ENCODE measurements at places on chromosomes 6 and 20. TPM values are rescaled to one million over a fixed set of nuclear protein-coding genes. Genes with fewer than 3 reads are reported as not detected.

Gene GPX6
- total RNA-seq: not detected

Gene KATNA1
- total RNA-seq: 16.2 TPM

Gene TXLNB
- total RNA-seq: 0.18 TPM

GRCh38 chr20:14383335-14383734, 45.9 kb upstream of the FLRT3 start:
- no peak for DNase-seq

DNA sequence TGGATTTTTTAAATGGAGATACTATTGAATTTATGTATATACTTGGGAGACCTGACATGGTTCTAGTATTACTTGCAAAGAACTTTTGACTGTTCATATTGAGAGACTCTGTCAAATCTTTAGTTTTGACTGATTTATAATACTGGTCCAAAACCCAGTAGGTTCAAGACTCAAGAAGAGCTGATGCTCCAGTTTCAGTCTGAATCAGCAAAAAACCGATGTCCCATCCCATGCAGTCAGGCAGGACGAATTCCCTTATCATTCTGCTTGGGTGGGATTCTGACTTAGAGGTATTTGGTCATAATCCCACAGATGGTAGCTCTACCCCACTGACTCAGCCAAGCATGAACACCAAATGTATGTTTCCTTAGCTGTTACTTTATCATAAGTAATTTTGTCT, 29.5 kb downstream of the ZNF334 start:
- no peak for DNase-seq

DNA sequence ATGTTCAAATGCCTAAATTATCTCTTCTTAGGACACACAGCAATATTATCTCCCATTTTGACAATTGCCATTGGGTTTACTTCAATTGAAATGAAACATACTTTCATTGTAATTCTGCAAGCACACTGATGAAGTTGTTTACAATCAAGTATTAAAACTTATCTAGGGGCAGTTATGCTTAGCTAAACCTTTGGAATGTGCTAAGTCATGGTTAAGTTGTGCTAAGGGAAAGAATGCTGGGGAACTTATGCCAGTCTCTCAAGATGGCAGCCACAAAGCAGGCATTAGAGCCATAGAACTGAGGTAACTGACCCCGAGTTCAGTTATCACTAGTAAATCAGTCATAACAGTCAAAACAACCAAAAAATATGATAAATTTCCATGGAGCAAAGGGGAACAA, 59.1 kb upstream of the NT5E start:
- DNase-seq: no peak

GRCh38 chr20:37958856-37959520, 56.1 kb downstream of the VSTM2L start:
- no peak for DNase-seq

- DNase-seq: no peak
Observed at GRCh38 chr6:170221753-170222400, 69.0 kb downstream of the DLL1 start.

DNA sequence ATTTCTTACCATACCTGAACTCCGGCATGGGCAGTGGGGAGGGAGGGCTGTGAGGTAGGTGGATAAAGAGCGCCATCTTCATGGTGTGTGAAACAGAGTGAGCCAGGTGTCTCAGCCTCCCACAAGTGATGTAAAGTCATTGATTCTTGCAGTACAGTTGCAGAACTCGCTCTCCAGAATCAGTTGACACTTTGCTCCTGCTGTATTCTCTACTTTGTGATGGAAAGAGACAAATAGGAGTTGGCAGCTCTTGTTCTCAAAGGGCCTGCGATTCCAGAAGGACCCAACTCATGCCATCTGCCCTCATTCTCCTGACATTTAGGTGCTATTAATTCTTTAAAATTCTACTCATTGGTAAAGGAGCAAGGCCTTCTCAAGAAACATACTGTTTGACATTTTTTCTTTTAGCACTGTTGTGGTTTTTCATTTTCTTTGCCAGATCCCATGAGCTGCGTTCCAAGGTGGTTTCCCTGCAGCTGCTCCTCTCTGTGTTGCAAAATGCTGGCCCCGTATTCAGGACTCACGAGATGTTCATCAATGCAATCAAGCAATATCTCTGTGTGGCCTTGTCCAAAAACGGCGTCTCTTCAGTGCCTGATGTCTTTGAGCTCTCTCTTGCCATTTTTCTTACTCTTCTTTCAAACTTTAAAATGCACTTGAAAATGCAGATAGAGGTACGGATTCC, 49.3 kb downstream of the ARFGEF2 start:
- no peak for DNase-seq

DNA sequence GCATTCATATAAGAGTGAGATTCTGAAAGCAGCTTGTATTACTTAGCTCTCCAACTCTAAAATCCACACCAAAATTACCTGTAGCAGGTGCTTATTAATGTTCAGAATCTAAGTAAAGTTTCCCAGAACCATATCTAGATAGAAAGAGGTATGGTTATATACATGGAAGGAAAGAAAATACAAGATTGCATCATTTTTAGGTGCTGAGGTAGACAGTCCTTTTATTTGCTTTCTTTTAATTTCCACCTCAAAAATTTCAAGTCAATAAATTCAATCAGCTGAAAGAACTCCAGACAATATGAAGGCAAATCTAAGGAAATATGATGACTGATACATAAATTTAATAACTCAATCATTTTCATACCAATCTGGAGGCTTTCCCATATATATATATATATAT, 521.9 kb downstream of the PKHD1 start:
- no peak for DNase-seq

DNA sequence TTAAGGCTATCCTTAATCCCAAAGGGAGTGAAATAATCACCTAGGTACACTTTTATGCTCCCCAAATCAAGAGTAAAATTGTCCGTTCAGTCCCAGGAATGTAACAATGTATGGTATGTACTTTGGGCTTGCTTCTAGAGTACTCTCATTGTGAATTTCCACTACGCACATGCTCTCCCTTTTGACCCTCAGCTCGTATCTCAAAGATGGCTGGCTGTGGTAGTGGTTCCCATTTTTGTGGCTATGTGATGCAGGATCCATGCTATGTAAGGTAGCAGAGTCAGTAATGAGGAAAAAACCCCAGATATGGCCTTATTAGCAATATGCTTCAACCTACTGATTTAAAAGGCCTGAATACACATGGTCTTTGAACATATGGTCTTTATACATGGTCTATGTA, 133.7 kb downstream of the DST start:
- no peak for DNase-seq
